Activated naive CD8-positive, alpha-beta T cell treated with anti-CD3 and anti-CD28 coated beads for 36 hours (primary cell): ENCODE measurements at places on chromosomes 3 and 15.

- DNase-seq, result no peak
These were observed 33.1 kb downstream of the CRTAP start for GRCh38 chr3:33146791-33147445.

- no peak for DNase-seq
These were observed 471.6 kb downstream of the FOXP1 start for GRCh38 chr3:71111784-71112440.

DNA sequence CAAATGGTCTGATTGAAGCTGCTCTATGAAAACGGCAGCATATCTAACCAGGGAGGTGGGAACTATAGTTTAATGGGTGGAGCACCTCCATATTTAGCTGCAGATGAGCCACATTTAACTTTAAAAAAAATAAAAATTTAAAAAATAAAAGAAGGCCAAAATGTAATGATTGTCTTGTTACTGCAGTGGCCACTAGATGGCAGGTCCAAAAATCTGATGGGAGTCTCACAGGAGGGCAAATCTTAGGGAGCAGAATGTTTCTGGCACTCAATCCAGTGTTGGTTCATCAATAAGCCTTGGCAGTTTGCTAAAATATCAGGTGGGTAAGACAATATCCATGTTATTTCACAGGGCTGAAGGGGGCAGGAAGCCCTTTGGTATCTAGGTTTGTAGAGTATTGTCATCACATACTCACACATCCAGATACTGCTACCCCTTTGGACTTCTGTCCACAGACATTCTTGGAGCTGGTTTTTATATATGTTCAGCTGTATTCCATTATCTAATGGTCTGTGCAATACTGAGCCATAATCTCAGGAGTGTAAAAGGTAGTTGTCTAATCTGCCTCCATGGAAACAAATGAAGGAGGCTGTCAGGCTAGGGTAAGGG lies 233.3 kb downstream of the TIGIT start:
- no peak for DNase-seq

- DNase-seq, result no peak
These were observed 43.0 kb upstream of the ABI3BP start for GRCh38 chr3:101036213-101036618.

DNA sequence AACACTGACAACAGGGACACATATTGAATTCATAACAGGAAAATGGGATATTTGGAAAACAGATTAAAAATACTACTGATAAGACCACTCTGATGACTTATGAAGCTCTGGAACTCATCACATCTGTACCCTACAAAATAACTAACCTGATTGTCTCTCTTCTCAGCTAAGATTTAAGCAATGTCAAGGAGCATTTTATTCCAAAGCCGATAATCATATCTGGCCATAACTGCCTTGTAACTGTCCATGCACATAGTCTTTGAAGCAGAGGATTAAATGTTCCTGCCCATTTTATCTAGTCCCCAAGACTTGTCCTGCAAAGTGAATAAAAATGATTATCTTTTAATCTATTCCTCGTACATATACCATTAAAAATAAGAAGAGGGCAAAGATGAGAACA lies 234.1 kb downstream of the STAG1 start:
- no peak for DNase-seq

GRCh38 chr3:109023656-109024254 lies 70.1 kb upstream of the GUCA1C start:
- peak; percentile 18 for DNase-seq

DNA sequence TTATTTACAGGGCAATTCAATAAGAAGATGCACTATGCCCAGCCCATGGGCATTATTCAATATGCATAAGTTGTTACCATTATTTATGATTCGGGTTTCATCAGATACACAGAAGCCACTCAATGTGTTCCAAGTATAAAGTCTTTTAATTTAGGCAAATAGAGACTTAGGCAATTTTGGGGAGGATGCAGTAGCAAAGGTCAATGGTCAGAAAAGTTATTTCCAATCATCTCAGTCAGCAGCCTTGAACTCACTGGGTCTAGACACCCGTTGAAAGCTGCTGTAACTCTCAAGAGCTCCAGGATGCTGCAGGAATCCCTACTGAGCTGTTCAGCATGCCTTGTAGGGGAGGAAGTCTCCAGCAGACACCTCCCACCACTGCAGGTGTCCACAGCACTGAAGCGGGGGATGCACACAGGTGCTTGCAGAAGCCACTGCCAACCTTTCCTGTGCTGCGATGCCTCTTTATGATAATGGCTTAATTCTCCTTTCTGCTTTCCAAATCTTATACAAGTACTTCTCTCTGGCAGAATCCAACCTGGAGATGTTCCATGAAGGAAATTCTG lies 155.0 kb upstream of the SUCLG2 start:
- DNase-seq, result no peak

DNA sequence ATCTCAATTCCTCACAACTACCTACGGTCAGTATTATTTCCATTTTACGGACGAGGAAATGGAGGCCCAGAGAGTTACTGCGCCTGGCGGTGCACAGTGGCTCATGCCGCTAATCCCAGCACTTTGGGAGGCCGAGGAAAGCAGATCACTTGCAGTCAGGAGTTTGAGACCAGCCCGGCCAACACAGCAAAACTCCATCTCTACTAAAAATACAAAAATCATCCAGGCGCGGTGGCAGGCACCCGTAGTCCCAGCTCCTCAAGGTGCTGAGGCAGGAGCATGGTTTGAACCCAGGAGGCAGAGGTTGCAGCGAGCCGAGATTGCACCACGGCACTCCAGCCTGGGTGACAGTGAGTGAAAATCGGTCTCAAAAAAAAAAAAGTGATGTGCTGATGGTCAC lies 187.3 kb downstream of the XXYLT1 start:
- DNase-seq, result no peak

DNA sequence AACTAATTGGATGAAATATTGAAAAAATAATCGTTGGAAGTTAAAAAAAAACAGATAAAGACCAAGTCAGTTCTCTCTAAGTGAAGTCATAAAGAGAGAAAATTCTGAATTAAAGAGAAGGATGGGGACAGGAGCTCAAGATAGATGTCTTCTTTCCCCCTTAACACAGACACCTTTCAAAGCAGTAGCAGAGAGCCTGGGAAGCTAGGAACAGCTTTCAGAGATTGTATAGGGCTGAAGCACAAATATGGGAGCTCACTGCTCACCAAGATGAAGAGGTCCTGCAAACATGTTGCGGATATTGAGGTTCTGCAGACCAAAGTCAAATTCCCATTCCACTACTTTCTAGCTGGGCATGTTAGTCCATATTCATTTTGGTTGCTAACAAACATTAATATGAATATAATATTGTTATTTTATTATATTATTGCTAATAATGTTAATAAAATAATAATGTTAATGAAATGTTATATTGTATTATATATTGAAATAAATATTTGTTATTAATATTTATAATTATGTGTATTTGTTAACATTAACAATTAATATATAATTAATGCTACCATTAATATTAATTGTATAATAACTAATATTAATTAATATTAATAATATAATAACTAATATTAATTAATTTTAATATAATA lies 319.1 kb downstream of the OXSM start:
- no peak for DNase-seq

DNA sequence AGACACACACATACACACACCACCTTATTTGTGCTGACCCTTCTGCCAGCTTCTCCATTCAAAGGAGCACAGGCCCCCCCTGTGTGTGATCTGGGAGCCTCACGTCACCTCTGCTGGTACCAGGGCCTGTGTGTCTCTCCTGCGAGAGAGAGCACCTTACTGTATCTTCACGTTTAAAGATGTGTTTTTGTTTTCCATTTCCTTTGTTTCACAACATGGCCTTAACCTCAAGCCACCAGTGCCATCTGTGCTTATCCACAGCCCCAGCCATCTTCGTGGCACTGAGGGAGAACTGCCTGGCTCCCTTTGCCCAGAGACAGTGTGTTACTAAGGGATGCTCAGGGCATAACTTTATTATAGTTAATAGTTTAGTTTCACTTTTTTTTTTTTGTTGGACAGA lies 52.3 kb downstream of the ABHD2 start:
- no peak for DNase-seq
